ENCODE measurements at places on chromosomes 11 and 22.

- no peak for DNase-seq
These were observed 94.7 kb downstream of the ST3GAL4 start for GRCh38 chr11:126450198-126450597.

- DNase-seq, result no peak
These were observed 178.5 kb upstream of the GUCY1A2 start for GRCh38 chr11:107196732-107197131.

DNA sequence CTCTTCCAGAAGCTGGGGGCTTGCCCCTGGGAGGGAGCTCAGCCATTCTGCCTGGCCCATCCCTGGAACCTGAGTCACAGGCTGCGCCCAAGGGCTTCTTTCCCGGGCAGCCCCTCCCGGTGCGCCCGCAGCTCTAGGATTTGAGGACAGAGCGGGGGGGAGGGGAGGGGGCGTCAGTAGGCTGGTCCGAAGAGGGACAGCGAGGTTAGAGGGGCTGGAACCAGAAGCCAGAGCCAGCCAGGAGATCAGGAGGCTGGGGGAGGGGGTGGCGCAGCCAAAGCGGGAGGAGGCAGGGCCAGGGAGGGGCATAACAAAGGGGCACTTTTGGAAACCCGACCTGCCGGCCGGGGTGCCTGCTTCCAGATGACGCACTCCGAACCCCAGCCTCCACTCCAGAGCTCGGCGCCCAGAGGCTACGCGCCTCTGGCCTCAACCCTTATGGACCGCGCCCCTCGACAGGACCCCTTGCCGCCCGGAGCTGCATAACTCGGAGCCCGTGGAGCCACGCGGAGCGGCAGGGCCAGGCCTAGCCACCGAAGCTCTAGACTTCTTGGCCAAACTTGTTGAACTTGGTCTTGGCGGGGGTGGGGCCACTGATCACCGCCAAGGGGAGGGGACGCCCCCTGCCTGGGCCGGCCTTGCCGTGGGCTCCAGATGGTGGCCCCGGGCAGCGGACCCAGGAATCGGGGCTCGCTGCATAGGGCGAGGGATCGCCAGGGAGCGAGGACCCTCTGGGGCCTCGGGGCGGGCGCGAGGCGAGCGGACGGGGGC, 744 bp downstream of the PACSIN3 start:
- no peak for DNase-seq

- DNase-seq, result peak; percentile 85
These were observed 73.6 kb downstream of the TRIM29 start for GRCh38 chr11:120064341-120064740.

DNA sequence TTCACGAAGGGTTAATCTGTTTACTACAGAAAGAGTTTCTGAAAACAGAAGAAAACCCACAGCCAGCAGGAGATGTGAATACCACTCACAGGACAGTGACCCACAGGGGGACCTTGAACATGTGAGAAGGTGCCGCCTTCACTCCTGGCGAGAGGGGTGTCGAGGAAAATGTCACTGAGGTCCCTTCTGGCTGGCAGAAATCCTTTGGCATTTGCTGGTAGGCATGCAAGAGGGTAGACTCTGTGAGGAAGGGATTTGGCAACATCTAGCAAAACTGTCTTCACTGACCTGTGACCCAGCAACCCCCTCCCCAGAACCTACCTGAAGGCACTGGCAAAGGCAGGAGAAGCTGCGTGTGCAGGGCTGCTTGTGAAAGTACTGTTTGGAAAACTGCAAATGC, 8.6 kb downstream of the KCNQ1 start:
- DNase-seq, result no peak

DNA sequence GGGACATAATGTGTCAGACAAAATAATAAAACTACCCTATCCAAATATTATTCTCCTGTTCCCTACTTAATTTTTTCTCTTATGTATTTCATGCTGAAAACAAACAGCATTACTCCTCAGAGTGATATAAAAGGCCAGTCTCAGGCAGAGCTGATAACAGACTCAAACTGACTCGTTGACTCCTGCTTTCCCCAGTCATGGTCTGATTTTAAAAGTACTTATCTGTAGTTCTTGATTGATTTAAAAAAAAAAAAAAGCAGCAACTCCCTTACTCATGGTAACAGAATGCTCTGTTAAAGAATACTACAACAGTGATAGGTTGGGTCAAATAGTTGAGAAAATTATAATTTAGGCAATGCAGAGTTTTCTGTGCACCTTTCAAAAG, 90.3 kb upstream of the BARX2 start:
- DNase-seq, result no peak

DNA sequence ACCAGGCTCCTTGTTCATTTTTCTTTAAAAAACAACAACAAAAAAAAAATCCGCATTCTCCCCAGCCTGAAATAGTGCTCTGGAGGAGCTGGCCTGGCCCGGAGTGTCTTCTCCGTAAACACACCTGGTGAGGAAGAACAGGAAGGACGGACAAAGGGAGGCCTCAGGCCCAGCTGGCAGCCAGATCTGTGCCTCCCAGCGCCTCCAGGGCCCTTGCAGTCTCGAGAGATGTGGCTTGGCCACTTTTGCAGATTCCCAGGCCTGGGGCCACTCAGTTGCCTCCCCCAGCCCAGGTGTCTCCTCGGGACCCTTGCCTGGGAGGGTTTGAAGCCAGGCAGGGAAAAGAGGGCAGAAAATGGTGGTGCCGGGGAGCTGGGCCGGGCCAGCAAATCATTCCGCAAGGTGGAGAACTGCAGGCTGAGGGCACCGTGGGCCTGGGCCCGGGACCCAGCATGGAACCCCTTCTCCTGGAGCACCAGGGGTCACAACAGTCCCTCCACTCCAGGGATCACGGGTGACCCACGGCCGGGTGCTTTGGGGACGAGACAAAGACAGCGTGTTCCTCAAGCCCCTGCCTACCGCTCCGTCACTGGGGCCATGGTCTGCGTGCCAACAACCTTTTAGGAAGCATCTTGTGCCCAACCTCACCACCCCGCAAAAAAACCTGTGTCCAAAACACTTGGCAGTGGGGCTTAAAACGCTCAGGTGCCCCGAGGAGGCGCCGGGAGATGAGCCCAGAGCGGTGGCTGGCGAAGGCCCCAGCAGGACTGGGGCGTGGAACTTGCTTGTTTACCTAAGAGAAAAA, 67.1 kb upstream of the WNT7B start:
- DNase-seq, result no peak

- no peak for DNase-seq
These were observed 145.7 kb upstream of the NECTIN1 start for GRCh38 chr11:119874660-119875238.

- no peak for DNase-seq
These were observed 20.7 kb downstream of the NADSYN1 start for GRCh38 chr11:71473793-71474080.

DNA sequence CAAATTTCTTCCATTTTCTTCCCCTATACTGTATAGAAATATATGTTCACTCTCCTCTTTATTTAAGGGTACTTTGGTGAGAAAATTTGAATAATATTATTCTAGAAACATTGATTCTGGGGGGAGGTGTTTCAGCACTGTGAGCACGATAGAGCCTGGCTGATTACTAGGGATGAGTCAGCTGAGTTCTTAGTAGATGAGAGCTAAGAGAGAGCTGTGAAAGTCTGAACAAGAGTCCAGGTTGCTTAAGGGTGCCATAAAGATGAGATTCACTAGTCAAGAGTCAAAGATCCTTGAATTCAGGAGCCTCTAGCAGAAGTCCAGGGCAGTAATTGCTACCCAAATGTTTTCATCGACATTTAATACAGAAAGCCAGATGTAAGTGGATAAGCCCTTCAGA, 756.6 kb upstream of the API5 start:
- DNase-seq, result no peak

DNA sequence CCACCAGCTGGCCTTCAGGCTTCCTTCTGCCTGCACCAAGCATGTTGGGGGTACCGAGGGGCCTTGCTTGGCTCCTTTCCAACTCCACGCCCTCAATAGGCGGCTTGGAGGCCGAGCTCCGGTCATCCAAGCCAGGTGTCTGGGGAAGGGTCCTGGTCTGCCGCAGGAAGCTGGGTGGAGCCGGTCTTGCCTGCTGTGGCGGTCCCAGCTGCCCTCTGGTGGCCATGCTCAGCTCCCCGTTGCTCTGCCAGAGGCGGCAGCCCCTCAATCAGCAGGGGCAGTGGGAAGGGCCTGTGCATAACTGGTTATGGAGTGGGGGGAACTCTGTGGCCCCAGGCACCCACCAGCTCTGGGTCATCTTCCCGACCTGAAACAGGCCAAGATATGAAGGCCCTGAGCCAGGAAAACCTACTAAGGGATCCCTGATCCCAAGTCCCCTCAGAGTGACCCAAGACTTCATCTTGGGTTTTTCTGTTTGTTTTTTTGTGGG, 3.2 kb downstream of the ARVCF start:
- DNase-seq, result no peak

- no peak for DNase-seq
These were observed 16.5 kb upstream of the OR5B21 start for GRCh38 chr11:58524232-58525036.

GRCh38 chr11:90805172-90805571, 582.3 kb upstream of the CHORDC1 start:
- no peak for DNase-seq

GRCh38 chr22:49021131-49021925, 806.3 kb downstream of the BRD1 start:
- DNase-seq, result no peak

DNA sequence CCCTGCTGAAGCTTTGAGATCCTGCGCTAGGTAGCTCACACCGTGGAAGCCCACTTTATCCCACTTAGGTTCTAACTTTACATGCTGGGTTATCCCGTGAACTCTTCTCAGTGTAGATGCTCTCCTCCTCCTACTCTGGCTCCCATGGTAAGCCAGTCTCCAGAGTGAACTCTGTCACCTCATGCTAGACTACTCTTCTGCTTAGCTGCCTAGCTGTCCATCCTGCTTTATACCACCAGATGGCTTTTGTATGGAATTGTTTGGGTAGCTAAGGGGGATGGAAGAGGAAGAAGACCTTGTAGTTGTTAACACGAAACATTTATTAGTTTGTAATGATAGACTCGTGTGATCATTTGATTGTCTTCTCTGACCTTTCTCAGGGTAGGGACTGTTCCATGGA, 46.8 kb downstream of the EMSY start:
- DNase-seq, result no peak

DNA sequence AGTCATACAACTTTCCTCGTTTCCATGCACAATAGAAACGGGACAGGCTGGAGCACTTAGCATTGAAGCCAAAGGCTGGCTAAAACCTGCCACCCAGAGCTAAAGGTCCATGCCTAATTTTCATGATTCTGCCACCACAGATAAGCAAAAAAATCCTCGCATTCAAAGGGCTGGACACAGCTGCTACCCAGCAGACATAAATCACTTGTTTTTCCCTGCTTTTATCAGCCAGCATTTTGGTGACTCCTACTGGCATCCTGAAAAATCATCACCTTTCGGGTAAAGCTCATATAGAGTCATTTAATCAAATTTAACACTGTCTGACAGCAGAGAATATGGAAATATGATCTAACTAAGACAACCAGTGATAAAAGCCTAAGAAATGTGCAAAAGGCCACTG, 37.9 kb downstream of the ALG9 start:
- no peak for DNase-seq

DNA sequence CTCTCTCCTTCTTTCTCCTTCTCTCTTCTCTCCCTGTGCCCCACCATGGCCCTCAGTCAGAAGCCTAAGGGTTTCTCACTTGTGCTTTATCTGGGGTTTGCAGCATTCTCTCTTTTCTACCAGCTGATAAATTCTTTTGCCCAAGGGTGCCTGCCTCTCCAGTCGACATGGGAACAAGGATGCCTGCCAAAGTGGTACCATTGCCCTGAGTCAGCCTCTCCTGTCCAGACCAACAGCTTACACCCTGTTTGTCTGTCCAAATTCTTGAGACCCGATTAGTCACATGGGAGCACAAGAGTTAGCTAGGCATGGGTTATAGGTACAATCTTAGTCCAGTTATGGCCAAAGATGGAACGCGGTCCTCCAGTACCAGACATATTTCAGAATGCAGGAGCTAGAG, 242.7 kb downstream of the LARGE1 start:
- DNase-seq, result no peak

GRCh38 chr22:46240907-46241306, 9.2 kb downstream of the CDPF1 start:
- no peak for DNase-seq

GRCh38 chr11:11265994-11266606, 87.0 kb downstream of the CSNK2A3 start:
- DNase-seq, result no peak

DNA sequence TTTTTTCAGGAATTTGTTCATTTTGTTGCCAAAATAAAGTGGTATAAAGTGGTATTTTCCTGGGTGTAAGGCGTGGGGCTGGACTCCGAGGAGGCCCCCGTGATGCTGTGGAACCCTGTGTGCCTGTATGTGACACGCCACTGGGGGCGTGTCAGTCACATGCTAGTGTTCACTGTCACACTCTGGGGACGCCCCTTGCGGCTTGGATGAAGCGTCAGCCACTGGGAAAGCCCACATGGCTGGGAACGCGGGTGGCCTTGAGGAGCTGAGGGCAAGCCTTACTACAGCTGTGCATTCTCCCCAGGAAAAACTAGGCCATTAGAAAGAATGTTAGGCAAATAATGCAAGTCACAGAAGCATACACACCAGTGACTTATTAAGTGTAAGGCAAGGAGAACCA, 77.0 kb upstream of the SLC25A18 start:
- DNase-seq, result no peak

DNA sequence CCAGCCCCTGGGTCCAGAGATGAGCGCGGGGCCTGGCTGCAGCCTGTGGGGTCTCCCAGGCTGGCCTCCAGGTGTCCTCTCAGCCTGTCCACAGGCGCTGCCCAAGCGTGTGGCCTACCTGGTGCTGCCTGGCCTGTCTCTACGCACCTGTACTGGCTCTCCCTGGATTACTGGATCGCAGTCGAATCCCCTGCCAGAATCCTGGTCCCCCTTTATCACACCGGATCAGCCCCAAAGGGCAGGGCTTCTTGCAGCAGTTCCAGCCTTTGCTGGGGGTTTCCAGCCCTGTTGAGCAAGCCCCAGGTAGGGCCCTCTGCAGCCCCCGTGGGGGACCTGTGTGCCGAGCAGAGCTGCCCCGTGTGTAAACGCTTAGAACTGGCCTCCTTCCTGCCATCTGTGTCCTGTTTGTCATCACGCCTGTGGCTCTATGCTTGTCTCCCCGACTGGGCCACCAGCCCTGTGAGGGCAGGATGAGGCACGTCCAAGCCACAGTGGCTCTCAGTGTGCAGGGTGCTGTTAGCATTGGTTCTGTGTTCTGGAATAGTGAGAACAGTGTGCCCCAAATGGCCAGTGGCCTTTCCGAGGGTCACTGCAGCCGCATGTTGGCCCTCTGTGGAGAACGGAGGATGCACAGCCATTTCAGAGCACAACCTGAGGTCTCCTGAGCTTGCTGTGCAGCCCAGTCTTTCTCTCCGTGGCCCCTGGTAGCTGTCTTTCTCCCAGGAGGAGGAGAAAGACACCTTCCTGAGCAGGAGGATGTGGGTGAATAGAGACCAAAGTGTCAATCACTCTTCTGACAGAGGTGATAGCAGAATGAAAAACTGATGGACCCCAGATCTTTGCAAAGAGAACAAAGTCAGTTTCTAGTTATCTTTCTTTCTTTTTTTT, 13.9 kb upstream of the TXNRD2 start:
- DNase-seq, result no peak

- no peak for DNase-seq
These were observed 51.0 kb downstream of the PPFIBP2 start for GRCh38 chr11:7564803-7565202.
